Body of pancreas (tissue), 4 donors: ENCODE measurements at places on chromosomes 3 and 15. TPM values are rescaled to one million over a fixed set of nuclear protein-coding genes. Genes with fewer than 3 reads are reported as not detected.

GRCh38 chr15:71564217-71564616 is 246.1 kb upstream of the NR2E3 start:
- DNase-seq, result no peak

DNA sequence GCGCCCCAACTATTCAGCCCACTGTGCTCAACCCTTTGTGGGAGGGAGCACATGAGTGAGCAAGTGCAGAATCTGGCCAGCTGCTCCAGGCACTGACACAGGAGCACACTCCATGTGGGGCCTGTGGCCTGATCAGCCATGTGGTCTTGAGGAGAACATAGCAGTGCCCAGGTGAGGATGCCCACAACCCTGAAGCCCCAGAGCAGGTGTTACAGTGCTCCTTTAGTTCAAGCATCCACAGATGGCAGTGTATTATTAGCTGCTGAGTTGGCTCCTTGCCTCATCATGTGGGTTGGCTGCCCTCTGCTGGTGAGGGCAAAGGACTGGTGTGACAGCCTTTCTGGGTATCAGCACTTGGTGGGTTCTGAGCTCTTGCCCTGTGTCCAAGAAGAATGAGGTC is 1588.2 kb downstream of the SI start:
- DNase-seq, result peak; percentile 64

- DNase-seq, result no peak
Measured at GRCh38 chr3:116030131-116030850, 407.0 kb downstream of the GAP43 start.

- peak; percentile 81 for DNase-seq
Measured at GRCh38 chr15:45641374-45641781, 6.5 kb downstream of the SQOR start.

GRCh38 chr3:120864541-120864940 is 43.5 kb upstream of the STXBP5L start:
- no peak for DNase-seq

GRCh38 chr3:14398797-14399106 is 3.7 kb upstream of the SLC6A6 start:
- no peak for DNase-seq

DNA sequence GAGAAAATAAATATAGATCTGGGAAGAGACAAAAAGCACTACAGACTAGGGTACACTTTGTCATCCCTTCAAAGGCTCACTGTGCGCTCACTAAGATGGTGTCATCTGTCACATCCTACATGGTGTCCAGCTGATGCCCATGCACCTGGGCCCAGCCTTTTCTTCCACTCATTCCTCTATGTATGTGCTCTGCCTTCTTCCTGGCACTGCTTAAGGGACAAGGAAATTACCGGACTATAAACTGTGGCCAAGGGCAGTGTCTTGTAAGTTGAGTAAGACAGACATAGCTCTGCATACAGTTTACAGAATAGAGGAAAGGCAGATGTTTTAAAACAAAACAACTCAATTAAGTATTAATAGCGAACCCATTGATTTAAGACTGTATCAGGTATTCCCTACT is 52.9 kb downstream of the ARHGAP31 start:
- DNase-seq, result no peak

The TMEM41A gene
- total RNA-seq, result 9.3 TPM

DNA sequence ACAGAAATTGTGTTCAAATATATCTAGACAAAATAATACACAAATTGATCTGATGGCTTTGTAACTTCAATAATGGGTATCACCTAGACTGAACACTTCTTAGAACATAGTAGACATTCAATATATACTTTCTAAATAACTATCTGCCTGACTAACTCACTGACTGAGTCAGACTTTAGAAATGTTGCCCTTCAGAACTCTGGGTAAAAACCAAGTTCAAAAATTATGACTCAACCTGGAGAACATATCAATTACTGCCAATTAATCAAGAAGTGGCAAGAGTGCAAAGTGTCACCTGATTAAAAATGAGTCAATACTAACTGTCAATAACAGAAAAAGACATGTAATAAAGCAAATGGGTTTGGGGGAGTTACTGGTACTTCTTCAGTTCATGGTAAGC is 144.6 kb upstream of the TMCO5A start:
- no peak for DNase-seq

The ASB14 gene
- total RNA-seq, result not detected

The ATG7 gene
- total RNA-seq, result 43.6 TPM

DNA sequence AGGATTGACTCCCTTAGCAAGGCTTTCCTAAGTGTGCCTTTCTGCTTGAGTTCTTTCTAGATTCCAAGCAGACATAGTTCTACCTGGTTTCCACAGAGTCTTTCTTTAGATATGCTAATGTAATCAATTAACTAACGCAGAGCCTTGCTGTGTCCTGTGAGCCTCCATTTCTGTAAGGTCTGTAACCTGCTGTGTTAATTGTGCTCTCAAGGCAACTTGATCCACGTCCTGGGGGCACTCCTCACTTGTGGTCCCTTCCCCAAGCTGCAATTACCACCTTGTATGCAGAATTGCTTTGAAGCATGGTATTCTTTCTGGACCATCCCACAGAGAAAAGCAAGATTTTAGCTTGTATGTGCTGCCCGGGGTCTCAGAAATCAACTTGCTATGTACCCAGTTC is 29.5 kb upstream of the THSD4 start:
- DNase-seq, result no peak

DNA sequence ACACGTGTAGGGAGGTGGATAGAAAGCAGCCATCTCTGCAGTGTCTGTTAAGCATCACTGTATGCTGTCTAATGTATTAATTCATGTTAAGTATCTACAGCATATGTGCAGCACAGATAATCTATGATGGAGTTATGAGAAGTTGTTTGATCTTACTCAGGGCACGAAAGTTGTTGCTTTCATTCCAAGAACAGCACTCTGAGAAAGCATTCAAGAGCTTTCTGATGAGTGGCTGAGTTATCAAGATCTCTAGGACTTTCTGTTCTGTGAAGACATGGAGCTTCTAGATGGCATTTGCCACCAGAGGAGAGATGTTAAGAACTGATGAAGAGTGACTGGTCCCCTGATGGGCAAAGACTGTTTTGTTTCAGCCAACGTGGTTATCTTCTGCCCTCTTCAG is 22.6 kb upstream of the TPRG1 start:
- DNase-seq, result no peak
